ENCODE measurements at places on chromosomes 13 and 19.

GRCh38 chr13:53160211-53160610 is 131.6 kb downstream of the OLFM4 start:
- no peak for DNase-seq

- DNase-seq = peak; percentile 98
These were observed 10.6 kb upstream of the ZNF709 start for GRCh38 chr19:12495002-12495802.

- no peak for DNase-seq
These were observed 1.1 kb upstream of the LMTK3 start for GRCh38 chr19:48512504-48513288.

GRCh38 chr13:29301027-29301426 is 294.5 kb downstream of the SLC7A1 start:
- DNase-seq = no peak

DNA sequence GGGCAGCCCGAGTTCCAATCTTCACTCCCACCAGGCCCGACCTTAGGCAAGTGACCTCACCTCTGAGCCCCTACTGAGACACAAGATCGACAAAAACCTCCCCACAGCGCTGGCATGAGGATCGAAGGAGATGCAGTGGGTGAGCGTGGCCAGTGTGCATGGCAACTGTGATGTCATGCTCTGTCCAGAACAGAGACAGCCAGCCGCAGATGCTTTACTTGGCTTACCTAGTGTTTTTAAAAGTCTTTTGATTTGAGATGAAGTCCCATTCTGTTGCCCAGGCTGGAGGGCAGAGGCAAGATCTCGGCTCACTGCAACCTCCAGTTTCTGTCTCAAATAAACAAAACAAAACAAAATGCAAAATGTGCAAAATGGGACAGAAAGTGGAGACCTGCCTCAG is 47.4 kb upstream of the CCNE1 start:
- no peak for DNase-seq

DNA sequence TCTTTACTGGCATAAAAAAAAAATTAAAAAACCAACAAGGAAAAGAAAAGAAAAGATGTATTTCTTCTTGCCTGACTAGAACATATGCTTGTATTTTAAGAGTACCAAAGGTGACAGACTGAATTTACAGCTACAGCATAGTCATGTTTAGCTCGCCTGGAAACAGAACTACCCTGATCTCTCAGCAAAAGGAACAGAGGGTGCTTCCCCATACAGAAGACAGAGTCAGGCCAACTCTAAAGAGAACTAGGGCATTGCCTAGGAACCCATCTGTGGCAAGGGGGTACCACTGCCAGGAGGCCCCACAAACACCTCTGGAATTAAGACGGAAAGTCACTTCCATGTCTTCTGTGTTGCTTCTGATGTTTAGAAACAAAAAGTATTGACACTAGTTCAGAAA is 252.1 kb upstream of the STARD13 start:
- no peak for DNase-seq

- peak; percentile 41 for DNase-seq
These were observed 11.3 kb upstream of the PLA2G4C start for GRCh38 chr19:48121909-48122371.

DNA sequence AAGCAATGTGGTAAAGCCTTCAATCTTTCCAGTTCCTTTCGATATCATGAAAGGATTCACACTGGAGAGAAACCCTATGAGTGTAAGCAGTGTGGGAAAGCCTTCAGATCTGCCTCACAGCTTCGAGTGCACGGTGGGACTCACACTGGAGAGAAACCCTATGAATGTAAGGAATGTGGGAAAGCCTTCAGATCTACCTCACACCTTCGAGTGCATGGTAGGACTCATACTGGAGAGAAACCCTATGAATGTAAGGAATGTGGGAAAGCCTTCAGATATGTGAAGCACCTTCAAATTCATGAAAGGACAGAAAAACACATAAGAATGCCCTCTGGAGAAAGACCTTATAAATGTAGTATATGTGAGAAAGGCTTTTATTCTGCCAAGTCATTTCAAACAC is 15.6 kb upstream of the ZNF763 start:
- DNase-seq = no peak

- no peak for DNase-seq
These were observed 5.7 kb upstream of the FPR3 start for GRCh38 chr19:51789061-51789795.

GRCh38 chr19:33343301-33343700 is 30.2 kb upstream of the CEBPG start:
- DNase-seq = no peak

GRCh38 chr13:26716984-26717383 is 43.6 kb downstream of the GPR12 start:
- DNase-seq = no peak

DNA sequence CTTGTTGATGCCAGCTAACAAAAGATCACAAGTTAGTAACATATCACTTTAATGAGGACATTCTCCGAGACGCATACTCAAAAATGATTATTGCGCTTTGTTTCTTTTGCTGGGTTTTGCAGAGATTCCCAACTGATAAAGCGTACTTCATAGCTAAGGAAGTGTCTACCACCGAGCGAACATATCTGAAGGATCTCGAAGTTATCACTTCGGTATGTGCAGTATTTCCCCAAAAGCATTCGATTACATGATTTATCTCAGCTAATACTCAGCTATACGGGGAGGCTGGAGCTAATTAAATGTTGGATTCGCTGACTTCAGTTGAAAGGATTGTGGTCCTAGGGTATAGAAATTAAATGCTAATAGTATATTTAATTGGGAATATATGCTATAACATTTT is 166.3 kb downstream of the STK24 start:
- no peak for DNase-seq

GRCh38 chr13:50132904-50133357 is 117.7 kb downstream of the KCNRG start:
- DNase-seq = no peak

- no peak for DNase-seq
These were observed 57.3 kb upstream of the LRCH1 start for GRCh38 chr13:46495651-46496050.

DNA sequence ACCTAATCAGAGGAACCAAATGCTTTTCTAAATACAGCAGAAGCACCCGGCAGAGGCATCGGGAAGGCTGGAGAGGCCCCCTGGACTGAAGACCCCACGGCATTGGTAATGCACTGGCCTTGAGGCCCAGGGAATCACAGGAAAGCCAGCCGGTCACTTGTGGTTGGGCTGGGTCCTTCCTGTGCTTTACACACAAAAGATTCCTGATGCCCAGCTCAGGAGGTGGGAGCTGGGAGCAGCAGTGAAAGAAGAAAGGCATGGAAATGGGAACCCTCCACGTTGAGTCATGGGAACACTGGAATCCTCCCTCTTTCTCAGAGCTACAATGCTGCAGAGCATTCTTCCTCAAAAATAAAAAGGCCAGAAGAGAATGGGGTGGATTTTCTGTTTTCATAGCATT is 126.4 kb downstream of the TNFRSF19 start:
- DNase-seq = no peak

GRCh38 chr13:69291292-69291906 is 816.2 kb upstream of the ATXN8OS start:
- DNase-seq = no peak

- DNase-seq = no peak
These were observed 18.4 kb downstream of the NFIX start for GRCh38 chr19:13013649-13014048.

- DNase-seq = no peak
These were observed 74.0 kb upstream of the KCTD15 start for GRCh38 chr19:33722456-33723239.

DNA sequence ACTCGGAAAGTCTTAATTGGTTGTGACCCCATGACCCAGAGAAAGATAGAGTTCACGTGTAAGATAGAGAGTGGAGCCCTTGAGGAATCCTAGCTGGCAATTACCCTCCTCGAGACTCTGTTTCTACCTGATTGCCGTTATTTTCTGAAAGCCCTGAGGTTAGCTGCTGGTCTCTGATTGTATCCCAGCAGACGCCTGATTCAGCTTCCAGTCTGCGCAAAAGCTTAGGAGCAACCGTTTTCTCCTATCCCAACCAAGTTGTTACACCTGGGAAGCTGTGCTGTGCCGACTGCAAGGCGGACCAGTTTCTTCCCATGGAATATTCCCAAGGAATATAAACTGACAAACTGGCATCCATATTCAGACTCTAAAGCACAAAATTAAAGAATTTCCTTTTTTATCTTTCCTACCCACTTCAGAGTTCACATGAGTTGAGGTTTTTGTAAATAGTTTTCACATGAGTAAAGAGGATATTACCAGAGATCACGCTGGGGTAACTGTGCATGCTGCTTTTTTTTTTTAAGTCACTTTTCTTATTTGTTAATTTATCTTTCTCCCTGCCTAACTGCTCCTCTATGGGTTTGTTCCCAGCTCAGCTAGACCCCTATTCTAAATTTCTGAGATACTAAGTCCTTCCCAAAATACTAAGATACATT is 1.5 kb upstream of the TRPC4 start:
- no peak for DNase-seq

DNA sequence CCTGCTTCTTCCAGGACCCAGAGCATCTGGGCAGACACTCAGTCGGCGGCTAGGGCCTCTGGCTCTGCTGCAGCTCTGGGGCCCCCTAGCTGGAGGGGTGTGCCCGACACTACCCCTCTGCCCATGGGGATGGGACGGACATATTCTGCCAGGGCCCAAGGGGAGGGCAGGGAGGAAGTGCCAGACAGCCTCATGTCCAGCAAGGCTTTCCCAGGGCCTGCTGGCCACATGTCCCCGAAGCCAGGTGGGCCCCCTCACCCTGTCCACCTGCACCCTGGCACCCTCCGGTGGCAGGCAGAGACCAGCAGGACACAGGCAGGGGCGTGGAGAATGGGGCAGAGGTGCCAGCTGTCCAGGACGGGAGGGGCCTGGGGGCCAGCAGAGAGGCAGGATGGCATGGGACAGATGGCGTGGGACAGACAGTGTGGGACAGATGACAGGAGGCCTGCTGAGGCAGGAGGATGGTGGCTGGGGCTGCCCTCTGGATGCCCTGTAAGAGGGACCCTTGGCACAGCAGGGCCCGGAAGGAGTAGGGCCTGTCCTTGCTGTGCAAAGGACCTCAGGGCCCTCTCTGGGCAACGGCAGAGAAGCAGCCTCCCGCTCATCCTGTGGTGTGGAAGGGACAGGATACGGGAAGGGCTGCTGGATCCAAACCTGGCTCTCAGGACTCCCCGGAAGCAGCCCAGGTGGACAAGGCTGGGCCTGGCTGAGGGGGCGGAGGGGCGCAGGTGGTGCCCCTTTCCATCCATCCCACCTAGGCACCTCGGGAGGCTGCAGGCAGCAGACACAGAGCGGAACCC is 29.1 kb downstream of the CEBPG start:
- DNase-seq = no peak

GRCh38 chr19:14482172-14482941 is 7.2 kb upstream of the PTGER1 start:
- no peak for DNase-seq

Data from activated CD4-positive, alpha-beta memory T cell treated with anti-CD3 and anti-CD28 coated beads for 36 hours (primary cell).